Left ventricle myocardium inferior (tissue), 1 donor: ENCODE measurements at places on chromosomes 12 and 14. TPM values are rescaled to one million over a fixed set of nuclear protein-coding genes. Genes with fewer than 3 reads are reported as not detected.

- no peak for DNase-seq
- no peak overlapping the region for H3K27ac ChIP-seq
- no peaks in the 10 kb centered on the region for H3K36me3 ChIP-seq
- H3K27me3 ChIP-seq = no peaks in the 10 kb centered on the region
- no peak overlapping the region for H3K4me3 ChIP-seq
Measured at GRCh38 chr14:63193236-63193635, 11.0 kb upstream of the RHOJ start.

ITGA5 gene
- total RNA-seq = 55.3 TPM

RCOR1 gene
- 11.0 TPM for total RNA-seq

DNA sequence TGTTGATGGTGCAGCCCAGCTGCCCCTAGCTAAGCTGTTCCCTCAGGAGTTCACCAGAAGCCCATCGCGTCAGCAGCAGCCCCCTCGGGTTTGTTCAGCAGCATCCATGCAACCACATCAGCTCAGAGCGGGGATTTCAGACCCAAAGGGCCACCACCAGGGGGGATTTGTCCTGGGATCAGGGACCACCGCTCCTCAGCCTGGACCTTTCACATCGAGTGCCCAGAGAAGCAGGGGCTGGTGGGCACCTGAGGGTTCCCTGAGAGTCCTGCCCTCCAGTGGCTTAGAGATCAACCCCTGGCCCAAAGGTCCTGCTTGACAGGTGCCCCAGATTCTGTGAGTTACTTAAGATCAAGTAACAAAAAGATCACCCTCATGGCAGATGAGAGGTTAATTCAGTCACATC is 65.9 kb upstream of the C14orf180 start:
- peaks cover 12% of the 10 kb centered on the region for H3K4me1 ChIP-seq
- H3K36me3 ChIP-seq = no peaks in the 10 kb centered on the region
- no peak for DNase-seq
- H3K27me3 ChIP-seq = peaks cover 39% of the 10 kb centered on the region
- H3K27ac ChIP-seq = no peak overlapping the region

- peaks cover 79% of the 10 kb centered on the region for H3K4me1 ChIP-seq
- DNase-seq = no peak
- peak overlapping the region; percentile 17 for H3K27ac ChIP-seq
Measured at GRCh38 chr12:19138956-19139355, 9.4 kb downstream of the PLEKHA5 start.

PLCZ1 gene
- 0.49 TPM for total RNA-seq

DNA sequence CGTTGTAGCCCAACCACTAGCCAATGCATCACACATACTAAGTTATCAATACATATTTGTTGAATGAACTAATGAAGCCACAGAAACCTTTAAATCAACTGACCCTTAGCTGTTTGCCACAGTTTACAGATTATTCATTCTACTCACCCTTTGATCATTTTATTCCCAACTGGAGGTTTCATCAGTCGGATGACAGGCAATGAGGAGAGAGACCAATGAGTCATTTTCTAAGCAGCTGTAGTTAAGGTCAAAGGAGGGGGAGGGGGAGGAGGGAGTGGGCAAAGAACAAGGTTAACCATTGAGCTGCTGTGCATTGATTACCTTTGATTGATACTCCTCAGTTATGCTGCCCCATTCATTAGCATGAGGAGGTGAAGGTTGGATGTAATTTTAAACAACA is 469.5 kb downstream of the VRK1 start:
- H3K36me3 ChIP-seq = no peaks in the 10 kb centered on the region
- DNase-seq = no peak
- no peak overlapping the region for H3K4me3 ChIP-seq

KCNC2 gene
- not detected for total RNA-seq

- no peak overlapping the region for H3K27ac ChIP-seq
- H3K4me3 ChIP-seq = no peak overlapping the region
- no peaks in the 10 kb centered on the region for H3K4me1 ChIP-seq
- H3K27me3 ChIP-seq = peaks cover 27% of the 10 kb centered on the region
Measured at GRCh38 chr14:36723530-36723929, 61.9 kb downstream of the PAX9 start.

HCAR2 gene
- 0.14 TPM for total RNA-seq

GRCh38 chr14:26200687-26201086 is 397.1 kb downstream of the NOVA1 start:
- no peaks in the 10 kb centered on the region for H3K36me3 ChIP-seq
- peaks cover 6% of the 10 kb centered on the region for H3K4me1 ChIP-seq
- no peak overlapping the region for H3K4me3 ChIP-seq
- no peak for DNase-seq
- H3K27ac ChIP-seq = no peak overlapping the region
- H3K27me3 ChIP-seq = peaks cover 20% of the 10 kb centered on the region

- peaks cover 16% of the 10 kb centered on the region for H3K4me1 ChIP-seq
- no peak overlapping the region for H3K4me3 ChIP-seq
- H3K27ac ChIP-seq = no peak overlapping the region
- no peak for DNase-seq
- no peaks in the 10 kb centered on the region for H3K27me3 ChIP-seq
- peaks cover 45% of the 10 kb centered on the region for H3K36me3 ChIP-seq
Measured at GRCh38 chr14:67646131-67646530, 26.4 kb downstream of the ARG2 start.

- H3K4me1 ChIP-seq = peaks cover 77% of the 10 kb centered on the region
- H3K27ac ChIP-seq = peak overlapping the region; percentile 100
- no peaks in the 10 kb centered on the region for H3K27me3 ChIP-seq
- peak; percentile 38 for DNase-seq
Measured at GRCh38 chr12:57521525-57522010, 1.1 kb upstream of the MBD6 start.

GRCh38 chr12:122811777-122812176 is 23.5 kb upstream of the HIP1R start:
- H3K4me3 ChIP-seq = no peak overlapping the region
- no peak overlapping the region for H3K27ac ChIP-seq
- H3K36me3 ChIP-seq = no peaks in the 10 kb centered on the region
- no peaks in the 10 kb centered on the region for H3K27me3 ChIP-seq
- no peak for DNase-seq
